ENCODE measurements at places on chromosomes 6 and 20.

GRCh38 chr6:13302291-13302690 lies 26.0 kb downstream of the TBC1D7 start:
- DNase-seq = no peak

DNA sequence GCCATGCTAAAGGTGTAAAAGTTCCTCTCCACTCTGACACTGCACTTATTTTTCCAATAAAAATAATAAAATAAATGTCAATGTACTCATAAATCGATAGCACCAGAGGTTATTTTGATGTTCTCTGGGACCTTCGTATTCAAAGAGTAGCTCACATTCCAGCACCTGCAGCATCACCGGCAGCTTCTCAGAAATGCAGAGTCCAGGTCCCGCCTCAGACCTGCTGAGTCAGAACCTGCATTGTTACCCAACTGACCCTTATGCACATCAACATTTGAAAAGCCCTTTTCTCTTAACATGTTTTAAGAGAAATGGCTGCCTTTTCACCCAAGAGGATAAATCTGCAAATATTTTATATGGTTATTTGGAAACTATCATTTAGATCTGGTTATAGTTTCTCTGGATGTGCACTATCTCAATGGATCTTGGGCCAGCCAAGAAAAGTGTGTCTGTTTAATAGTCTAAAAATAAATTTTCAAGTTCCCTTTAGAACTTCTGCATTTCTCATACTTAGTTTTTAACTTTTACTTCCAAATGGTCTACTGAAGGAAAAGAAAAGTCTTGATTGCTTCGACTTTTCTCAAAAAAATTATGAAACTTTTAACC lies 216.2 kb upstream of the PRDM1 start:
- DNase-seq = no peak

DNA sequence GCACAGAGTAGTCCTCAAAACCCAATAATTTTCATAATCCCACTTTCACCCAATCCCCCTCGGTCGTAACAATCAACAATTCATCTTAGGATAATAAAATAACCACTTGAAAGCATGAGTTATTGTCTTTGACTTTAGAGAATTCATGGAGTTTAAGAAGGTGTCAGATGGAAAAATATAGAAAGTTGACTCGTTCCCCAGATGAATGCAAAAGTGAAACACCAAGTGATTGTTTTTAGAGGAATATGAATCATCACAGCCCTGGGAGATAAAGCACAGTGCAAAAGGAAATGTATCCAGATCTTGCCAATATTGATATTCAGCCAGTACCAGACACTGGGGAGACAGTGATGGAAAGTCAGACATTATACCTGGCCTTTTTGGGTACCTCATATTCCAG lies 860.5 kb downstream of the DHX35 start:
- no peak for DNase-seq

DNA sequence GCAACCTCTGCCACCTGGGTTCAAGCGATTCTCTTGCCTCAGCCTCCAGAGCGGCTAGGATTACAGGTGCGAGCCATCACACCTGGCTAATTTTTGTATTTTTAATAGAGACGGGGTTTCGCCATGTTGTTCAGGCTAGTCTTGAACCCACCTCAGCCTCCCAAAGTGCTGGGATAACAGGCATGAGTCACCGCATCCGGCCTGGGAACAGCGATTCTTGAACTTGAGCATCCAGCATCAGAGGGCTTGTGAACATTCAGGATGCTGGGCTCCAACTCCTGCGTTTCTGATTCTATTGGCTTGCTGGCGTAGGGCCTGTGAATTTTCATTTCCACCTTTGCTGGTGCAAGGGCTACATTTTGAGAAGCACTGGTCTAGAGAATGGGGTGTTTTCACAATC lies 24.5 kb upstream of the PIM1 start:
- DNase-seq = no peak

DNA sequence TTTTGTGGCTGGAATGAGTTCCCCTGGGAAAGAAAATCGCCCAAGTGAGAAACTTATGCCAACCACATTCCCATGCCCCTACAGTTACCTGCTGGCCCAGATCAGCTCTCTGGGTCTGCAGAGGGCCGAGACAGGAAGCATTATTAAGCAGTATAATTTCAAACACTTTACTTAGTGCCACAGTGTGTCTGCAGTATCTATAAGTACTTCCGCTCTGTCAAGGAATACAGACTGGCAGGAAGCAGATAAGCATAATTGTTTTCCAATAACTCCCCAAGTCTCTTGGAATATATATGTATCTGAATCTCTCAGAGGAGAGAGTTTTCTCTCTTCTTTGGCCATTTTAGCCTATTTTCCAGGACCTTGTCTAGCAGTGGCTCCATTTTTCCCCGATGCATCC lies 24.9 kb downstream of the SAYSD1 start:
- DNase-seq = no peak

DNA sequence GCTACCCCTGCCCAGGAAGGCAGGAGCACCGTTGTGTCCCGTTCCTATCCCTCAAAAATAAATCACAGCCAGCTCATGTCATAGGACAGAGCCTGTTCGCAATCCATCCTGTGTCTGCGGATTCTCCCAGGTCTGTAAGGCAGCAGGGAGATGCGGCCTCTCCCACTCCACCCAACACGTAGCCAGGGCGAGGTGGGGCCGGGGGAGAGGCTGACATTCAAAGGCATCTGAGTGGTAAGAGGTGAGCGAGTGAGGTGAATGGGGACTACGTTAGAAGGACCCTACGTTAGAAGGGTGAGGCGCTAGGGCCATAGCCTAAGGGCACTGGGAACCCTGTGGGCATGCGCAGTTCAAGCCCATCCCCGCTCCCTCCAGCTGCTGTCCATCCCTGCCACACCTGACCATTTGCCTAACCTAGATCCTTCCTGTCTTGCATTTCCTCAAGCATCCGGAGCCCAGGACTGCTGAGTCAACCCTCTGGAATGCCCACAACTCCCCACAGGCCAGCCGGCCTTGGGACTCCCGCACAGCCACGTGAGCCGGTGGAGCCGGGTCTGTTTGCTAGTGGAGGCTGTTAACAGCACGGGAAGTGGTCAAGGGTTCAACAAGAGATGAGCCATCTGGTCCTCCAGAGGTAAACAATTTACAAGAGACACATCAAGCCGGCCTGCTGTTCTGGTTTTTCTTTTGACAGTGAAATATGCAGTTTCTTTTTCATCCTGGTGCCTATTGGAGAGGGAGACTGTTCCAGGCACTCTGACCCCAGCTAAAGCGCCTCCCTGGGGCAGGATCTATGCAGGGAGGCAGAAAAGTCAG lies 45.9 kb downstream of the RIPOR3 start:
- peak; percentile 57 for DNase-seq

All from fibroblast of skin of left biceps (primary cell).